Glutamatergic neuron (in vitro differentiated cells): ENCODE measurements at places on chromosomes 3 and 15. TPM values are rescaled to one million over a fixed set of nuclear protein-coding genes. Genes with fewer than 3 reads are reported as not detected.

Gene GPR62
- 0.44 TPM for total RNA-seq

Gene DAPK2
- 2.6 TPM for total RNA-seq

Gene DNAJB8
- not detected for total RNA-seq

Gene HDGFL3
- 130 TPM for total RNA-seq

Gene QRICH1
- total RNA-seq = 135 TPM

Gene C3orf70
- total RNA-seq = 44.5 TPM

Gene MYH15
- 1.0 TPM for total RNA-seq

Gene CPNE9
- total RNA-seq = 54.6 TPM

Gene GOLGA8A
- 85.7 TPM for total RNA-seq

Gene STOML1
- 19.5 TPM for total RNA-seq

Gene NOX5
- total RNA-seq = not detected

Gene JAGN1
- 37.8 TPM for total RNA-seq

Gene DNAH12
- total RNA-seq = 0.22 TPM

Gene TMC3
- not detected for total RNA-seq

Gene UTS2B
- total RNA-seq = not detected

Gene TICRR
- 2.7 TPM for total RNA-seq

Gene EPHB3
- 5.0 TPM for total RNA-seq

Gene ANKRD34C
- total RNA-seq = not detected

Gene A4GNT
- not detected for total RNA-seq

Gene EBLN2
- 5.7 TPM for total RNA-seq

Gene LRRC2
- total RNA-seq = not detected

Gene SLC22A14
- total RNA-seq = 0.93 TPM

Gene SLC24A5
- not detected for total RNA-seq

Gene CNTN6
- 23.2 TPM for total RNA-seq

Gene ZNF620
- total RNA-seq = 18.6 TPM

Gene HYAL1
- total RNA-seq = 0.96 TPM

Gene SLC12A6
- 43.3 TPM for total RNA-seq

Gene STXBP5L
- 54.7 TPM for total RNA-seq

Gene C3orf85
- total RNA-seq = not detected

Gene BOC
- 32.9 TPM for total RNA-seq

Gene MCTP2
- total RNA-seq = 0.44 TPM

Gene ARGFX
- total RNA-seq = not detected

Gene RBM15B
- total RNA-seq = 52.5 TPM

Gene CHRD
- total RNA-seq = 47.1 TPM

Gene IVD
- 44.3 TPM for total RNA-seq

Gene INSYN1
- total RNA-seq = 86.6 TPM

Gene ARRDC4
- total RNA-seq = 16.9 TPM

Gene SCN5A
- 4.8 TPM for total RNA-seq

Gene ALDH1A2
- not detected for total RNA-seq

Gene GATM
- total RNA-seq = 51.2 TPM

Gene DLL4
- total RNA-seq = 12.5 TPM

Gene CEP152
- total RNA-seq = 8.0 TPM

Gene PLCL2
- total RNA-seq = 71.1 TPM

Gene COL6A5
- total RNA-seq = not detected

Gene ISLR
- 1.2 TPM for total RNA-seq

Gene FHIT
- 15.2 TPM for total RNA-seq

Gene SLC12A8
- total RNA-seq = 2.4 TPM

Gene CYB561D2
- 12.6 TPM for total RNA-seq

Gene IQCF5
- total RNA-seq = not detected

Gene GOLGA6L7
- not detected for total RNA-seq

Gene DPH3
- total RNA-seq = 30.5 TPM

Gene RBP2
- total RNA-seq = not detected

Gene ARL14
- not detected for total RNA-seq

Gene EIF1B
- total RNA-seq = 130 TPM

Gene GPR15
- not detected for total RNA-seq

Gene SV2B
- 7.1 TPM for total RNA-seq

Gene CLDN16
- not detected for total RNA-seq

Gene GUCA1C
- not detected for total RNA-seq

Gene CMTM7
- 95.5 TPM for total RNA-seq

Gene C3orf80
- total RNA-seq = 0.34 TPM
